Right atrium auricular region (tissue), 2 donors: ENCODE measurements at places on chromosomes 11 and 22.

DNA sequence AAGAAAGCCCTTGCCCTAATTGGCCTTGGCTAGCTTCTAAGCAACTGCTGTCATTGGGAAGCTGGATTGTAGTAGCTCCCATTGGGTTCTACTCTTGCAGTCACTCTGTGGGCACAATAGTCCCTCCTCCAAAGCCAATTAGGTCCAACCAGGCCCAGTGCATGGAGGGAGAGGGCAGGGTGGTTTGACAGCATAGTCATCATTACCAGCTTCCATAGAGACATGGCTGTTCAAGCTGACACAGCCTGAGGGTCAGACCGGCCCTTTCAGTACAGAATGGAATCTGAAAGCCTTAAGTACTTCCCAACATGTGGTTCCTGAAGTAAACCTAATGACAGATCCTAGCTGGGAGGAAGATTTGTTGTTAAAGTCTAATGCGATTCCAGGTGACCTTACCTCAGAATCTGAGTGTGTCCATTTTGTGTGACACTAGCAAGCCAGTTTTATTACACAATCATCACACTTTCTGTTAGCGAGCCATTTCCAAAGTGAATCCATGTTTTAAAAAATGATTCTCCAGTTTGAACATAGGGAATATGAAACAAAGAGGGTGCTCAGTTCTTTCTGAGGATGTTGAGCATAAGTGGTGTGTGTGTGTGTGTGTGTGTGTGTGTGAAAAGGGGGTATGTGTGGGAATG lies 6.9 kb downstream of the PLET1 start:
- DNase-seq, result no peak

- no peak for DNase-seq
Observed at GRCh38 chr11:116261606-116262005, 511.2 kb downstream of the BUD13 start.

DNA sequence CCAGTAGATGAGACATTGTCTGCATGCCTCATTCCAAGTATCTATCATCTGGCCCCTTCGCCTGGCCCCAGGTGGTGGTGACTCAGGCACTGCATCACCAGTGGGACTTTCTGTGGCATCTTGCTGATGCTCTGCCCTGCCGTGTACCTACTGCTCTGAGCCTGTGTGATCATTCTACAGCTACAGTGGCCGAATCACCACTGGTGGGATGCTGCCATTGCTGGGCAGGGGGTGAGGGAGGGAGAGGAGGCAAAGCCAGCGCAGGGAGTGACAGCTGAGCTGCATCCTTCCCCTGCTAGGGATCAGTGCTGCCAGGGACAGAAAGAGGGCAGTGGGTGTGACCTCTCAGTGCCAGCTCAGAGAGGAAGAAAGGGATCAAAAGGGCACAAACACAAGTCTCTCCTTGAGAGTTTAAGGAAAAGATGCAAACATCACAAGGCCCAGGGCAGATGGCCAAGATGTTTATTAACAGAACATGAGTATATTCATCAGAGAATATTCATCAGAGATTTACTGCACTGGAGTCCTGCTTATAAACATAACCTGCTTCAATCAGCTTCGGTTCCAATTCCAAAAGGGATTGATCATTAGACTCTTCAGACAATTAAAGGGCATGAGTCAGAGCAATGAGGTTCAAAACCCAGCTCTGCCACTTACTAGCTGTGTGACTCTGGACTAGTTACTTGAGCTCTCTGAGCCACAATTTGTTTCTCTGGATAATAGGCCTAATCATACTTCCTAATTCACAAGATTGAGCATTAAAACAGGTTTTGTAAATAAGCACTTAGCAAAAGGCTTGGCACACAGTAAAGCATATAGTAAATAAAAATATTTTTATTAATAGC lies 109.8 kb downstream of the NAT10 start:
- DNase-seq, result no peak

DNA sequence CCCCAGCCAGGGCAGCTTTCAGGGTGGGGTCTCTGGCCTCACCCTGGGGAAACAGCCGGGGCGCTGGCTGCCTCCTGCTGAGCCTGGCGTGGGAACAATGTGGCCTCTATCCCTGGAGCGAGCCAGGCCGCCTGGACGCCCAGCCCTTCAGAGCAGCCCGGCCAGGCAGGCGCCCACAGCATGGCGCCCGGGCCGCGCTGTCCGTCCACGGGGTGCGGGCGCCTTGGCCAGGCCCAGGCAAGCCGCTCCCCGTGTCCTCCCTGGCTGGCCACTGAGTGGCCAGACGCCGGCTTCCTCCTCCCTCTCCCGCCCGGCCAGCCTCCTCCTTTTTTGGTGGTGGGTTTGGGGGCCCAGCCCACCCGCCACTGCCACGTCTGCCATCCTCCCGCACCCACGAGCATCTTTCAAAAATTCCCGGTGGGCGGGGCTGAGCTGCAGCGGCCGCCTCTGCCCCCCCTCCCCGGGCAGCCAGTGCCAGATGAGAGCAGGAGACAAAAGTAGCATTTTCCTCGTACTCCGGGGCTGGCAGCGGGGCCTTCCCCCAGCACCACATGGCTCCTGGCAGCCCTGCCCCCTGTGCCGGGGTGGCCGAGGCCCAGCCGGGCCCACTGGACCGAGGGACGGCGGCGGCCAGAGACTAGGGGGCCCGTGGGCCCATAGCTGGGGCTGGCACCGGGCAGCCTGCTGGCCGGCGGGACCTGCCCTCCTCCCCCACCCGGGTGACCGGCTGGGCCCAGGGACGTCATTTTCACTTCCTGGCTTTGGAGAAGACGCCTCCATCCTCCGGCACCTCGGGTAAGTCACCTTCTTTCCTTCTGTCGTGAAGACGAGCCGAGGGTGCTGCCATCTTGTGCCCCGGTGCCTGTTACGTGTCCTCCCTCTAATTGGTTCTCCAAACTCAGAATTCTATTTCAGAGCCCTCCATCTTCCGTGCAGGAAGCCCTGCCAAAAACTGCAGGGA lies 70.2 kb upstream of the PPARA start:
- DNase-seq, result peak; percentile 89

- DNase-seq, result no peak
Observed at GRCh38 chr11:86720546-86720945, 48.1 kb upstream of the ME3 start.

DNA sequence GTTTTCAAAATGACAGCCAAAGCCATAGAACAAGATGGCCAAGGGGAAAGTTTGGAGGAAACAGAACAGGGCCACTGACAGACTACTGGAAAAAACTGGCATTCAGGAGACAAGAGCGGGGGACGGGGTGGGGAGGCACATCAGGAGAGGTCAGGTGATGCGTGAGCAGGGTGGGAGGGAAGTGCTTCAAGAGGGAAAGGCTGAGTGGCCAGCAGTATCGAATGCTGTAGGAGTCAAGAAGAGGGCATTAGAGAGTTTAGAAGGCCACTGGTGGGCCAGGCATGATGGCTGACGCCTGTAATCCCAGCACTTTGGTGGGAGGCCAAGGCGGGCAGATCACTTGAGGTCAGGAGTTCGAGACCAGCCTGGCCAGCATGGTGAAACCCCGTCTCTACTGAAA lies 8.2 kb downstream of the GTPBP1 start:
- no peak for DNase-seq
